ENCODE measurements at places on chromosomes 7 and 10.

DNA sequence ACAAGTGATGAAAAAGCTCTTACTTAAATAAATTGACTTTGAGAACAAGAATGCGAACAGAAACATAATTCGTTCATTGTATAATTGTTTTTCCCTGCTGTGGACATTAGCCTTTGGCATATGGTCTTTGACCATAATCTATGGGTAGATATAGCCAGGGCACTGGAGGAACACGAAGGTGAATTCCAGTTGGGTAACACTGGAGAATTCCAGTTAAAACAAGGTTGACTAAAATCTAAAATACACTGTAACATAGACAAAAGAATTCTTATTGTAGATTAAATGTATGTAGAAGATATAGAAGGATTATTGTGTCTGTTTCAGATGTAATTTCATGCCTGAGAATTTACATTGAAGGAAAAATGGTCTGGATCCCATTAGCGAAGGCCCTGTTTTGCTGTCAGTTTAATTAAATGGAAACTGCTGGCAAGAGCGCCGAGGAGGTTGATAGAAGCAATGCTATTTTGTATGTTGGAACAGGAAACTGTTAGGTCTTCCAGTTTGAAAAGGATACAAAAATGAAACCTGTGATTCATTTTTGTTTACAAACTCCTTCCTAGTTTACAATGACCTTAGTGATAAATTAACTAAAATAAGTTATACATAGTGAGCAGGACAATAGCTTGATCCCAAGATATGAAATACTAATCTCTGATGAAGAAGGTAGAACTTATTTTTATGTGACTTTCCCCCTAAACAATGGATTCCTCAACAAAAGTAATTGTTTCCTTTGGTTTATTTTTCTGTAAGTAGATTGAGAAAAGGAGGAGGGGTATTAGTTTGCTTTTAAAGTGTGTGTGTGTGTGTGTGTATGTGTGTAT lies 68.9 kb downstream of the ARID5B start:
- DNase-seq: no peak

- no peak for DNase-seq
These were observed 234.2 kb upstream of the FZD8 start for GRCh38 chr10:35876248-35876647.

- DNase-seq: peak; percentile 18
These were observed 205.3 kb upstream of the GALNT17 start for GRCh38 chr7:70926666-70927065.

GRCh38 chr10:12665501-12665900 lies 316.2 kb downstream of the CAMK1D start:
- DNase-seq: no peak

GRCh38 chr7:110922906-110923305 lies 168.0 kb upstream of the LRRN3 start:
- no peak for DNase-seq

- DNase-seq: peak; percentile 48
These were observed 993 bp upstream of the SND1 start for GRCh38 chr7:127650847-127651555.

GRCh38 chr7:133510326-133511055 lies 257.6 kb downstream of the EXOC4 start:
- DNase-seq: no peak

GRCh38 chr7:96388620-96389383 lies 66.9 kb upstream of the SLC25A13 start:
- DNase-seq: no peak
